ENCODE measurements at places on chromosomes 2 and 18. TPM values are rescaled to one million over a fixed set of nuclear protein-coding genes. Genes with fewer than 3 reads are reported as not detected.

GRCh38 chr2:203569677-203570316 is 34.7 kb upstream of the RAPH1 start:
- DNase-seq: no peak

GRCh38 chr2:97699765-97700444 is 13.5 kb upstream of the ZAP70 start:
- DNase-seq: no peak

DNA sequence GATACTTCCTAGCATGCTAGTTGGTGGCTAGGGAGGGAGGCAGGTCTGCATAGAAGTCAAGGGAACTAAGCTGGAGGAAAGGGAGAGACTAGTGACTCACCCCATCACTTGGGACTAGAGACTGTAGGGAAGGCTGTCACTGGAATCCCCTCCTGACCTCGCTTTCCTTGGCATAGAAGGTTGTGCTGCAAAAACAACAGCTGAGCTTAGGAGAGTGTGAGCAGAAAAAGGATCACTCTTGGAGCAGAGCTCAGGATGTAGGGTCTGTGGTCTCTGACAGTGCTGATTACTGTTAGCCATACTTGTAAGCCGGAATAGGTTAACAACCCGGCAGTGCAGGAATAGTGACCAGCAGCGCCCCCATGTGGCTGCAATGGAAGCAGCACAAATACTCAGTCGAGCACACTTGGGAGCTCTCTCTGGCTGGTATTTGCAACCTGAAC is 66.9 kb upstream of the SMAD2 start:
- no peak for DNase-seq

- DNase-seq: no peak
These were observed 16.4 kb upstream of the MSH2 start for GRCh38 chr2:47386551-47386950.

DNA sequence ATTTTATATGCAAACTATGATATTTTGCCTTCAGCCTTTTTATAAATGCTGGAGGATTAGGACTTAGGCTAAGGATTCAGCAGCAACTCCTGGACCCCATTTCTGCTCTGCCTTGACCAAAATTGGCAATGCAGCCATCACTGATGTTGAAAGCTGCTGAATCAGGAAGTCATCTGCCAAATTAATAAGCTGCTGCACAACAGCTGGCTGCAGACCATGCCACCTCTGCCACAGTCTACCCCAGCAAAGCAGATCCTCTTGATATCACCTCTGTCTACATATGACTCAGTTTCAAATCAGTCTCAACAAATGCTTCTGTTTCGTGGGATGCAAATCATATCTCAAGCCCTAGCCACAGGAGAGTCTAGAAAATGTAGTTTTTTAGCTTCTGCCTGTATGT is 7.1 kb upstream of the SOS1 start:
- DNase-seq: no peak

- DNase-seq: no peak
These were observed 176.6 kb downstream of the SH3RF3 start for GRCh38 chr2:109305490-109306167.

DNA sequence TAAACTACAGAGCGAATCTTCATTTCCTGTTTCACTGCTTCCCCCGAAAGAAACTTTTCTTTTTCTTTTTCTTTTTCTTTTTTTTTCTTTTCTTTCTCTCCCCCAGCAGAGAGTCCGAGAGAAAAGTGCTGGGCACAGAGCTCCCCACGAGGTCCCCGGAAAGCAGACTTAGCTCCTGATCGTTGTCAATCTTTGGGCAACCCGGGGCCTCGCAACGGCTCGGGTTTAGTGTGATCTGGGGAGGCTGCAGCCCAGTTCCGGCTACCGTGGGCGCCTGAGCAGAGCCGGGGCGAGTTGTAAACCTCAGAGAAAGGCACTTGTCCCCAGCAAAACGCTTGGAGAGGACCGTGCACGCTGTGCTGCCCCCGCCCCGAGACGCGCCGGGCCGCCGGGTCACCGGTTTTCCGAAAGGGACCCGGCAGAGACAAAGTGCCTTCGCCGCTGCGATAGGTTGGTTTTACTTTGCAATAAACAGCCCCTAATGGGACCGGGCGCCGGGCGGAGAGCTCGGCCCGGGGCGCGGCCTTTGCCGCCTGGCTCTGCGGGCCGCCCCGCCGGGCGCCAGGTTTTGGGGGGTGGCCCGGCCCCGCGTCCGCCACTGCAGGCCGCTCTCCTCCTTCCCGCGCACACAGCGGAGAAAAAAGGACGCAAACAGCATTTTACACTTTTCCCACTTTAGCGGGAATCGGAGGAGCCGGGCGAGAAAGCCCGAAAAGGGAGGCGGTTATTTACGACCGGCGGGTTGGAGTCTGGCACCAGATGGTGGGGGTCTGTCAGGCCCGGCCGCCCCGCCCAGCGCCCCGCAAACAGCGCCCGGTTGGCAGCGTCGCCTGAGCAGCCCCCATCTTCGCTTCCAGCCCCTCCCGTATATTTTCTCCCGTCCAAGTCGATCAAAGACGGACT is 136.0 kb downstream of the INSIG2 start:
- DNase-seq: peak; percentile 84

- no peak for DNase-seq
These were observed 100.0 kb downstream of the WDSUB1 start for GRCh38 chr2:159186462-159186861.

DNA sequence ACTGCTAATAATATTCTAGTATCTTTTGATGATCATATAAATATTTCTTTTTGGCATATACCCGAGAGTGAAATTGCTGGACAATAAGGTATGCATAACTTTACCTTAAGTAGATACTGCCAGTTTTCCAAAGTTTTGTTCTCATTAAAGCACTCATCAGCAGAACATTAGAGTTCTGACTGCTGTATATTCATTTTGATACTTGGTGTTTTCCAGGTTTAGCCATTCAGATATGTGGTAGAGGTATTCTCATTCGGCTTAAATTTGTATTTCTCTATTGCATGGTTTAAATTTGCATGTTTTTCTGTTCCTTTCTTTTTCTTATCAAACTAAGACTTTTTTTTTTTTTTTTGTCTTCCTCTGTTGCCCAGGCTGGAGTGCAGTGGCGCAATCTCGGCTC is 18.2 kb downstream of the CYBRD1 start:
- no peak for DNase-seq

DNA sequence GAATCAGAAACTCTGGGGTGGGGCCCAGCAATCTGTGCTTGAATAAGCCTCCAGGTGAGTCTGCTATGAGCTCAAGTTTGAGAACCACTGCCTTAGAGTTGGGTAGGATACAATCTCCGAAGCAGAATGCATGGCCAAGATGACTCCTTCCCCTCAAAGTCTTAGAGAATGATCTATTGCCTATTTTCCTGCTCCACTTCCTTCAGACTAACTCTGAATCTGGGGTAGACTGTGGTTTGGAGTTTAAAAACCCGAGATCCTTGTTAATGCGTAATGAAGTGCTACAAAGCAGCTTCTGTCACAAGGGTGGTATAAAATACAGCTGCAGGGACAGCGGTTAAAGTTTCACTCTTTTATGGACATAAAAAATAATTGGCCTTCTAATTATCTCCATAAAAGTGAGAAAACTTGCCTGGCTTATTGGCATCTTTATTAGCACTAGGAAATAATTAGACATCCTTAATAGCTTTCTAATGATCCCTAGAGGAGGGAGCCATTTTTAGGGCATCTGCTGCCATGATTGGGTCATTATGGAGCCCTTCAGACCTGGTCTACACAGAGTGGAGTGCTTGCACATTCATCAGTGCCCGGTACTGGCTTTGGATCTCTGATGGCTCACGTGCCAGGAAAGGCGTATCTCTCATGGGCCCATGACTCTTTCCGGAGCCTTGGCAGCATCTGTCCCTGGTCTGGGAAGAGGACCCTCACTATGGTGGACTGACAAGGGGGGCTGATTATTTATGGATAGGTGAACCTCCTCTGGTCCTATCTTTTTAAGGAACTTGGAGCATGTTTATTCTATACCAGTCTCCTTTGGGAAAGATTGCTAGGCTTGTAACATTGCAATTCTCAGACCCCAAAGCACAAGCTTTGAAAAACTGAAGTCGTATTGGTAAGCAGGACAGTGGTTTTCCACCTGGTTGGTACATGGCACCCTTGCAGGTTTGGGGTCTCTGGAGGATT is 28.2 kb downstream of the SIX2 start:
- peak; percentile 23 for DNase-seq

DNA sequence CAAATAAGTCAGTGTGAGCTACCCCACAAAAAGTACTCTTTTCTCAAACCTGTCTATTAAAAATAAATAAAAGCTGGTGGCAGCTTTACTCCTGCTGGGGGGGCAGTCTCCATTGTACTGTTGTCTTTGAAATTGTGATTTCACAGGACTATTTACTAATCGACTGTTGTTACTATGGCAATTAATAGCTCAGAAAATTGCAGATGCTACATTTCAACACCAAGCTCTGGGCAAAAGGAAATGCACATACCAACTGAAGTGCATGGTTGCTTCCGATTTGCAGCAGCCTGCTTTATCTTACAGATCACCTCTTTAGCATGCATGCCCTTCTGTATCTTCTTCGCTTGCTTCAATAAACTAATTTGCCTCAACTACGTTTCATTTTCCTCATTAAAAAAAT is 117.6 kb upstream of the DAPL1 start:
- DNase-seq: no peak

GRCh38 chr2:19801367-19802080 is 100.3 kb downstream of the TTC32 start:
- peak; percentile 95 for DNase-seq

DNA sequence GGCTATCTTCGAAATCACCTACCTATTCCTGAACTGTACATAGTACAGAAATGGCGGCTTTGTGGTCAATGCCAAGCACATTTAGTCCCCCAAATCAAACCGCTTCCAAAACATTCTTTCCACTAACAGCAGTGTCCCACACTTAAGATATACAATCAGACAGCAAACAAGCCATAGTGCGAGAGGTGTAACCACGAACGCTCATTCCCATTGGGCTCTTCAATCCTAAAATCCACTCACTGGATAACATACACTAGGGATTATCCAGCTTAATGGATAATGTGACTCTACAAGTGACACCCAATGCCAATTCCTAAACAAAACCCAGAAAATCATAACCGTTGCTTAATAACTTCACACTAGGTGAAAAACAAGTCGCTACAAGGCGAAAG is 2.0 kb downstream of the XPO1 start:
- DNase-seq: no peak

IL36G gene
- not detected for total RNA-seq

B3GNT7 gene
- 5.7 TPM for total RNA-seq

TMEM182 gene
- 2.8 TPM for total RNA-seq

ANTXR1 gene
- 146 TPM for total RNA-seq

PTPN4 gene
- total RNA-seq: 25.4 TPM

TUBB8B gene
- not detected for total RNA-seq

CRYBA2 gene
- not detected for total RNA-seq

PHOSPHO2 gene
- 3.8 TPM for total RNA-seq

FIGN gene
- total RNA-seq: 14.4 TPM

DHRS9 gene
- 0.93 TPM for total RNA-seq
